Cardiac muscle cell (in vitro differentiated cells and primary cell): ENCODE measurements at places on chromosomes 12 and 14. TPM values are rescaled to one million over a fixed set of nuclear protein-coding genes. Genes with fewer than 3 reads are reported as not detected.
A peak's percentile ranks its signal among the peaks of the same experiment; 100 is the strongest.

Gene DAO
- polyA plus RNA-seq, result 0.72 TPM in 1 of 2 replicates, not detected in the other

DNA sequence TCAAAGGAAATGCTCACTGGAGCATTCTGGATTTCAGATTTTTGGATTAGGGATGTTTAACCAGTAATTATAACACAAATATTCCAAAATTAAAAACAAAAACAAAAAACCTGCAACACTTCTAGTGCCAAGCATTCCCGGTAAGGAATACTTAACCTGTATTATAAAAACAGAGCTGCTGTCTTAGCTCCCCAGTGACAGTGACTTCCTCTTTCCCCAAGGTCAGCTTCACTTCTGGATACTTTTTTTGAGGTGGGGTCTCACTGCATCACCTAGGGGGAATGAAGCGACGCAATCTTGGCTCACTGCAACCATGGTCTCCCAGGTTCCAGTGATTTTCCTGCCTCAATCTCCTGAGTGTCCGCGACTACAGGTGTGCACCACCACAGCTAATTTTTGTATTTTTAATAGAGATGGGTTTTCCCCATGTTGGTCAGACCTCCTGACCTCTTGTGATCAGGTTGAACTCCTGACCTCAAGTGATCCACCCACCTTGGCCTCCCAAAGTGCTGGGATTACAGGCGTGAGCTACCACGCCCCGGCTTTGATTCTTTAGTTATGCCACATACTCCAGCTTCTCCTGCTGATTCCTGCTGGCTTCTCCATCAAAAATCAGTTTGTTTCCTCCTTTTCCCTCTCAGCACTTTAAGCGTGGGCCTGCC is 15.9 kb downstream of the PPP1CC start:
- H3K36me3 ChIP-seq, result peaks cover 65% of the 10 kb centered on the region
- H3K27ac ChIP-seq, result no peak overlapping the region
- no peak overlapping the region for H3K4me3 ChIP-seq
- H3K27me3 ChIP-seq, result no peaks in the 10 kb centered on the region
- DNase-seq, result no peak
- H3K4me1 ChIP-seq, result peaks cover 10% of the 10 kb centered on the region

Gene OTX2
- polyA plus RNA-seq, result 0.64 and 0.90 TPM in 2 replicates

- peaks cover 23% of the 10 kb centered on the region for H3K4me1 ChIP-seq
- H3K27me3 ChIP-seq, result no peaks in the 10 kb centered on the region
- DNase-seq, result peak; percentile 80
- no peak overlapping the region for H3K4me3 ChIP-seq
- peak overlapping the region; percentile 78 for H3K27ac ChIP-seq
Observed at GRCh38 chr12:93060666-93061472, 131.8 kb upstream of the EEA1 start.

GRCh38 chr12:95774311-95775045 is 16.1 kb downstream of the NTN4 start:
- no peak for DNase-seq
- H3K36me3 ChIP-seq, result no peaks in the 10 kb centered on the region
- no peak overlapping the region for H3K27ac ChIP-seq
- H3K4me3 ChIP-seq, result no peak overlapping the region
- peaks cover 17% of the 10 kb centered on the region for H3K27me3 ChIP-seq

- no peaks in the 10 kb centered on the region for H3K4me1 ChIP-seq
- H3K4me3 ChIP-seq, result no peak overlapping the region
- H3K27ac ChIP-seq, result no peak overlapping the region
- peak; percentile 69 for DNase-seq
- H3K36me3 ChIP-seq, result no peaks in the 10 kb centered on the region
Observed at GRCh38 chr12:7113389-7113871, 4.4 kb upstream of the C1RL start.

DNA sequence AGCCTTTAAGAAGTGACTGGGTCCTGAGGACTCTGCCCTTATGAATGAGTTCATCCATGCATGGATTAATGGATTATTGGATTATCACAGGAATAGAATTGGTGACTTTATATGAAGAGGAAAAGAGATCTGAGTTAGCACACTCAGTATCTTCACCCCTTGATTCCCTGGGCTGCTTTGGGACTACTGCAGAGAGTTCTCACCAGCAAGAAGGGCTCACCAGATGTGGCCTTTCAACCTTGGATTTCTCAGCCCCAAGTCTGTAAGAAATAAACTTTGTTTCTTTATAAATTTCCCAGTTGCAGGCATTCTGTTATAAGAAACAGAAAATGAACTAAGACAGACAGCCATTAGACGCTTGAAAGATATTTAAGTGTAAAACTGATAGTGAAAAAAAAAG is 509.2 kb downstream of the FLRT2 start:
- no peak overlapping the region for H3K27ac ChIP-seq
- DNase-seq, result no peak
- H3K4me3 ChIP-seq, result no peak overlapping the region

DNA sequence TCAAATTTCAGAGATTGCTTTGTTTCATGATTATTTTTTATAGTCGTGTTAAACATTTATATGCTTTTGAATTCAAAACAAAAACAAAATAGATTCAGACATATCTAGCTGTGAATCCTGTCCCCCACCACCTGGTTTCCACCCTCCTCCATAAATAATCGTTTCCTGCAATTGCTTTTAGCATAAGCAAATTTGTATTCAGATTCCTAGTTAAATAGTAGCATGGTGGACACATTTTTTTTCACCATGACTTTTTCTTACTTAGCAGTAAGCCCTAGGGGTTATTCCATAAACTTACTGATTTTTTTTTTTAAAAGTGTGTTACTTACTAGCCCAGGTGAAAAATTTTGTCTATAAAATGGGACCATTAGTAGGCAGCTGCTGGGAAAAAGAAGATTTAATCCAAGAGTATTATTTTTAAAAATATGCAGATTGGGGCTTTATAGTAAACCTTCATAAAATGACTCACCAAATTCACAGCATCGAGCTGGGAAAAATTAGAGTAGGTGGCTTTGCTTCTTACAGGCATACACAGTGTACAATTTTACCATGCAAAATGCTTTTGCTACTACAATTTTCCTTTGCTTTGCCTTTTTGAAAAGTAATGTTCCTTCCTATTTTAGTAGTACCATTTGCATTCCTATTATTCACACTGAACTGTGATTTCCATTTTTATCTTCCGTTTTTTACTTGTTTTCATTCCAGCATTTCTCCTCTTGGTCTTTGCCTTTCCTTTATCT is 117.8 kb downstream of the BTG1 start:
- peaks cover 10% of the 10 kb centered on the region for H3K4me1 ChIP-seq
- DNase-seq, result no peak
- H3K4me3 ChIP-seq, result no peak overlapping the region

GRCh38 chr12:132606466-132606865 is 3.9 kb downstream of the LRCOL1 start:
- no peak overlapping the region for H3K4me3 ChIP-seq
- peaks cover 68% of the 10 kb centered on the region for H3K27me3 ChIP-seq
- H3K36me3 ChIP-seq, result no peaks in the 10 kb centered on the region
- H3K4me1 ChIP-seq, result no peaks in the 10 kb centered on the region
- no peak for DNase-seq
- no peak overlapping the region for H3K27ac ChIP-seq

Gene C12orf50
- polyA plus RNA-seq, result 0.77 TPM in 1 of 2 replicates, not detected in the other

- H3K27ac ChIP-seq, result no peak overlapping the region
- no peak overlapping the region for H3K4me3 ChIP-seq
- no peak for DNase-seq
- peaks cover 60% of the 10 kb centered on the region for H3K4me1 ChIP-seq
Observed at GRCh38 chr14:68968051-68968450, 11.1 kb downstream of the ACTN1 start.

Gene CEP128
- 7.3 and 13.6 TPM in 2 replicates for polyA plus RNA-seq

Gene RAPGEF3
- 3.3 and 5.5 TPM in 2 replicates for polyA plus RNA-seq

GRCh38 chr12:121424624-121424975 is 24.7 kb downstream of the RNF34 start:
- no peak overlapping the region for H3K4me3 ChIP-seq
- H3K4me1 ChIP-seq, result peaks cover 7% of the 10 kb centered on the region
- H3K27ac ChIP-seq, result peak overlapping the region; percentile 58
- no peak for DNase-seq
- no peaks in the 10 kb centered on the region for H3K27me3 ChIP-seq
- H3K36me3 ChIP-seq, result peaks cover 55% of the 10 kb centered on the region

DNA sequence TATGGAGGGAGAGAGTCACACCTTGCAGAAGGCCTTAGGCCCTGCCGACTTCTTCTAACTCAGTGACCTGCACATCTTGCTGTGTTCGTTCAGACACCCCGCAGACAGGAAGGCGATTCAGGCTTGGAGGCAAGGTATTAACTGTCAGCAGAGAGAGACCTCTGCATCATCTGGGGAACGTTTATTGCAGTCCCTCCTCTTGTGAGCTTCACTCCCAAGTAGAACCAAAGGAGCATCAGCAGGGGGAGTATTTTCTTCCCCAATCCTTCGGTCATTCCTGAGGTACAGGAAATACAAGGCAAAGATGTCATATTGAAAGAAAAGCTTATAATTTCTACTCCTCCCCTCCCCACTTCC is 217.9 kb downstream of the CRADD start:
- H3K27me3 ChIP-seq, result no peaks in the 10 kb centered on the region
- no peak for DNase-seq
- H3K4me1 ChIP-seq, result peaks cover 33% of the 10 kb centered on the region
- no peak overlapping the region for H3K4me3 ChIP-seq
- peak overlapping the region; percentile 84 for H3K27ac ChIP-seq

Gene TBX5
- polyA plus RNA-seq, result 83.3 and 110 TPM in 2 replicates

- no peak for DNase-seq
- H3K27me3 ChIP-seq, result no peaks in the 10 kb centered on the region
- peaks cover 3% of the 10 kb centered on the region for H3K4me1 ChIP-seq
- H3K4me3 ChIP-seq, result no peak overlapping the region
- peak overlapping the region; percentile 26 for H3K27ac ChIP-seq
Observed at GRCh38 chr12:54412348-54412747, 6.7 kb downstream of the ITGA5 start.

DNA sequence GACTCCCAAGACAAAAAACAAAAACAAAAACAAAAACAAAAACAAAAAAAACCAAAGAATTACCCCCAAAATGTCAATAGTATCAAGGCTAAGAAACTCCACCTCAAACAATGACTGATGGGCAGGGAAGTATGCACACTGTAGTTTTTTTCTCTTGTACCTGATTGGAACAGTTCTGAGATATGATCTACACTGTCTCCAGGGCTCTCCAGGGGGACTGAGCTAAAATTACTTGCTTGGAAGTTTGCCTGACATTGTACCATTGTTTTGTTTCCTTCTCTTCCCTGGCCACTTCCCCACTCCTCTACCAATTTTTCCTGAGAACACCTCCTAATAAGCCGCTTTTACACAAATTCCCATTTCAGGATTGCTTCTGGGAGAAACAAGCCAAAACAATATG is 22.3 kb upstream of the CATSPERB start:
- H3K4me3 ChIP-seq, result no peak overlapping the region
- H3K36me3 ChIP-seq, result no peaks in the 10 kb centered on the region
- H3K27me3 ChIP-seq, result no peaks in the 10 kb centered on the region
- H3K4me1 ChIP-seq, result peaks cover 38% of the 10 kb centered on the region

DNA sequence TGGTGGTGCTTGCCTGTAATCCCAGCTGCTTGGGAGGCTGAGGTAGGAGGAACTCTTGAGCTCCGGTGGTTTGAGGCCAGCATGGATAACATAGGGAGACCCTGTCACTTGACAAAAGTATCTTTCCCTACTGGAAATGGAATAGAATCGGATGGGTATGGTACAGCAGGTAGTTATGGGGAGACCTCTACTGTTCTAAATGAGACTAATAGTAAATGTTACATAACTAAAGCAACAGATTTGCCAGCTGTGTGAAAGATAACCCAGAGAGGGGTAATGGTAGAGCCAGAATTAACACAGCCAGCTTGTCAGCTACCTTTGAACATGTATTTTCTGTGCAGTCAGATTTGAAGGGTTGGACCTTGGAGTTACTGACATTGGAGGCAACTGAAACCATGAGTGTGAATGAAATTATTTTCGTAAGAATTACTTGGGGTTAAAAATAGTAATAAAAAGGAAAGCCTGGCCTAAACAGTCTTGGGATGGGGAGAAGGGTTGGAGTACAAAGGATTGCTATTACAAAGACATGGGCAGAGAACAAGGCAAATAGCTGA is 21.7 kb upstream of the NUP107 start:
- no peak for DNase-seq
- peaks cover 8% of the 10 kb centered on the region for H3K36me3 ChIP-seq
- H3K27me3 ChIP-seq, result no peaks in the 10 kb centered on the region
- H3K27ac ChIP-seq, result no peak overlapping the region
- H3K4me3 ChIP-seq, result no peak overlapping the region

Gene EEA1
- 32.9 and 34.4 TPM in 2 replicates for polyA plus RNA-seq

DNA sequence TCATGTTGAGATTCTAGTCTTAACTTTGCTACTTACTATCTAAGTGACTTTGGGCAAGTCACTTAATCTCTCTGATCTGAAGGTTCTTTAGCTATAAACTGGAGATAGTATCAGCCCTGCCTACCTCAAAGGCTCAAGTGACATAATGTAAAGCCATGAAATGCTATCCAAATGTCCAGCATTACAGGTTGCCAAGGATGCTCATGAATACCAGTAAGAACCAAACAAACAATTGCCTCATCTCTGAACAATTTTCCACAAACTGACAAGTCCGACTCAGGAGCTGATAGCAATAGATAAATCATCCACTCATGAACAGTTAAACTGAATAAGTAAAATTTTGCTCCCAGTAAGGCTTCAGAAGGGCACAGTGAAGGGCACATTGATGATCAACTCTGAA is 51.5 kb downstream of the LMNTD1 start:
- no peak overlapping the region for H3K4me3 ChIP-seq
- no peaks in the 10 kb centered on the region for H3K27me3 ChIP-seq
- no peaks in the 10 kb centered on the region for H3K36me3 ChIP-seq
- no peak overlapping the region for H3K27ac ChIP-seq

GRCh38 chr12:64147011-64147631 is 75.0 kb downstream of the KICS2 start:
- no peaks in the 10 kb centered on the region for H3K27me3 ChIP-seq
- no peak for DNase-seq
- H3K36me3 ChIP-seq, result no peaks in the 10 kb centered on the region
- H3K4me3 ChIP-seq, result no peak overlapping the region
- H3K27ac ChIP-seq, result no peak overlapping the region
- H3K4me1 ChIP-seq, result no peaks in the 10 kb centered on the region

GRCh38 chr12:122643207-122643805 is 59.9 kb downstream of the HCAR2 start:
- H3K4me3 ChIP-seq, result no peak overlapping the region
- H3K27ac ChIP-seq, result no peak overlapping the region
- no peak for DNase-seq
- H3K4me1 ChIP-seq, result no peaks in the 10 kb centered on the region
- H3K27me3 ChIP-seq, result no peaks in the 10 kb centered on the region

Gene PIK3C2G
- polyA plus RNA-seq, result not detected in 2 replicates

DNA sequence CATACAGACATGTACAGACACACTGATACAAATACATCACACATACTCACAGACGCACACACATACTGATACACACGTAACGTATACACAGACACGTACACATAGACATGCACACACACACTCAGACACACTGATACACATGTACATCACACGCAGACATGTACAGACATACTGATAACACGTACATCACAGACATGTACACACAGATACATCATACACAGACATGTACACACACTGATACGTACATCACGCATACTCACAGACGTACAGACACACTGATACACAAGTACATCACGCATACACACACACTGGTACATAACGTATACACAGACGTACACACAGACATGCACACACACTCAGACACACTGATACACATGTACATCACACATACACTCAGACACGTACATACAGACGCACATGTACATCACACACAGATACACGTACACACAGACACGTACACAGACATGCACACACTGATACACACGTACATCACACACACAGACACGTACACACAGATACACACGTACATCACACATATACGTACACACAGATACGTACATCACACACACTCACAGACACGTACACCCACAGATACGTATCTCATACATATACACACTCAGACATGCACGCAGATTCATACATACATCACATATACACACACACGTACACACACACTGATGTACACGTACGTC is 5.1 kb downstream of the ZNF605 start:
- H3K36me3 ChIP-seq, result no peaks in the 10 kb centered on the region
- H3K27ac ChIP-seq, result no peak overlapping the region
- peaks cover 3% of the 10 kb centered on the region for H3K4me1 ChIP-seq
- DNase-seq, result no peak
- no peak overlapping the region for H3K4me3 ChIP-seq
